HS-5 (cell line): ENCODE measurements at places on chromosomes 3 and 15.

DNA sequence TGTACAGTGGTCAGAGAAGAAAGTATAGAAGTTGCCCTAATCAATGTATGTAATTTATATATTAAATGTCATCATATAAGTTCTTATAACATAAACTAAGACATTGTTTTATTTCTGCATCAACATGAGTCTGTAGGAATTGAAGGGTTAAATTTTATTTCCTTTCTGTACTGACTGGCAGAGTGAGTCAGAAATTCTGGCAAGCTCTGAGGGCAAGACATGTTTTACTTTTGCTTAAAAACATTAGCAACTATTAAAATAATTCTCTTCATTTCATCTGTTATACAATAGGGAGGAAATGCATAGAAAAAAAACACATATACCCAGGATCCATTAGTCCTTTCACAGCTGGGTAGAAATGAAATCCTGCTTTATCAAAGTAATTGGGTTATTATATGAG, 171.4 kb upstream of the ALCAM start:
- DNase-seq, result no peak

DNA sequence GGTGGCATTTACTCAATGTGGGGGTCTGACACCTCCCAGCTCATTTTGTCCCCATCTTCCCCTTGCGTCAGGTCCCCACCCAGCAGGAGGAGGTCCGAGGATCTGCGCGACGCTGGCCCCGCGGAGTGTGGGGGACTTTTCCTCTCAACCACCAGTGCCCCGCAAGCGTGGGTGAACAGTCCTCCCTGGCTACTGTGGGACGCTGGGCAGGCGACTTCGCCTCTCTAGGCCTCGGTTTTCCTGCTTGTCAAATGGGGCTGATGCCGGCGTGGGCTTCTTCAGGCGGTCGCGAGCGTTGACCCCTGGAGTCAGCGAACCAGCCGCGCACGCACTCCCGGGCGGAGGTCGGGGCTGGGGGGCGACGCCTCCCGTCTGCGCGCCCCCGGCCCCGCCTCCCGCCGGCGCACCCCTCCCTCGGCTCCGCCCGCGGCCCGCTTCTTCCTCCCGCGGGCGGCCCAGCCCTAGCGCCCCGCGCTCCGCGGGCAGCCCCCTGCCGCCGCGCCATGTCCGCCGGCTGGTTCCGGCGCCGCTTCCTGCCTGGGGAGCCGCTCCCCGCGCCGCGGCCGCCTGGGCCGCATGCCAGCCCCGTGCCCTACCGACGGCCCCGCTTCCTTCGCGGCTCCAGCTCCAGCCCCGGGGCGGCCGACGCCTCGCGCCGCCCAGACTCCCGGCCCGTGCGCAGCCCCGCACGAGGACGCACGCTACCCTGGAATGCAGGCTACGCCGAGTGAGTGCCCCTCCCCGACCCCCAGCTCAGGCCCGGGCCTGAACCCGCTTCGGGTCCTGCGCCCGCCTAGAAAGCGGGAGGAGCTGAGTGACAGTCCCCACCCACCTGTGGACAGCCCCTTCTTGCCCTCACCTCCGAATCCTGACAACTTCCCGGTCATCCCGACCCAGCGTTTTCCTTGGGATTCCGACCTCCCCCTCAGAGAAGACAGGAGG, at the start of gene PPM1M:
TSS of gene PPM1M (plus strand) at position 438 of the 942 bp plus-strand sequence. CDS start at position 504, 66 bp downstream.
- no peak for DNase-seq

GRCh38 chr15:85118581-85118980, 136.9 kb downstream of the PDE8A start:
- DNase-seq, result no peak

- peak; percentile 96 for DNase-seq
These were observed 48.3 kb upstream of the TRIM42 start for GRCh38 chr3:140629357-140630137.

- no peak for DNase-seq
These were observed 251.0 kb upstream of the P2RY1 start for GRCh38 chr3:152583963-152584362.

- no peak for DNase-seq
These were observed 63.2 kb upstream of the RAD18 start for GRCh38 chr3:9026320-9027045.

GRCh38 chr3:133674290-133674919, 12.7 kb upstream of the TOPBP1 start:
- DNase-seq, result no peak

DNA sequence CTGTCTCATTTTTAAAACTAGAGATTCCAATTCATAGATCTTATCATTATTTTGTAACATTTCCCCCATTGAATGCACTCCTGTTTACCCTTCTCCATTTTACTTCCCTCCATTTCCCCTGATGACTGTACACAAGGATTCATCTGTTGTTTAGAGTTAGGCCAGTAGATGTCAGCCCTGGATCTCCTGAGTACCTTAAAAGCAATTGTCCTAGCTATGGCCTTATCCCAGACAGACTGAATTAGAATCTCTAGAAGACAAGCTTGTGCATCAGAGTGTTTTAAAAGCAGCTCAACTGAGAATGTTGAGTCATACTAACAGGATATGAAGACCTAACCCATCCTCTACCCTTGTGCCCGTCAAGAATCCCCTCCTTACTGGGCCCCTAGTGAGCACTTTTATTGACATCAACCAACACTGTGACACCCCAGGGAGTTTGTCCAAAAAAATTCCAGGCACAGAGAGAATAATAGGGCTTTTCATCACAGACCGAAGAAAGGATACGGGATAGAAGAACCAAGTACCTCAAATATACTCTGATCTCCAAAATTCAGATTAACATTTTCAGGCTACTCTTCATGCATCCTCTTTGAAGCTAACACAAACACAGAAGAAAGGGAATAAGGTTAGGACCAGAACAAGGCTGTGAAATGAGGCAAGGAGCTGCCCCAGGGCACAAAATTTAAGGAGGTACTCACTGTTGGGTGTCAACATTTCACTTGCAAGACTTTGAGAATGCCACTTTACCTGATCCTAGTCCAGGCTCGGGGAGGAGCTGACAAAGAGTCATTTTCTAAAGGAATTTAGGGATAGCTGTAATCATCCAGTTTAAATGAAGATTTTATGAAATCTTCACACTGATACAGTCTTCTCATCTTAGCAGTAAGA, 17.1 kb downstream of the ZBED2 start:
- DNase-seq, result peak; percentile 54

GRCh38 chr15:92161039-92161670, 232.5 kb upstream of the ST8SIA2 start:
- no peak for DNase-seq

DNA sequence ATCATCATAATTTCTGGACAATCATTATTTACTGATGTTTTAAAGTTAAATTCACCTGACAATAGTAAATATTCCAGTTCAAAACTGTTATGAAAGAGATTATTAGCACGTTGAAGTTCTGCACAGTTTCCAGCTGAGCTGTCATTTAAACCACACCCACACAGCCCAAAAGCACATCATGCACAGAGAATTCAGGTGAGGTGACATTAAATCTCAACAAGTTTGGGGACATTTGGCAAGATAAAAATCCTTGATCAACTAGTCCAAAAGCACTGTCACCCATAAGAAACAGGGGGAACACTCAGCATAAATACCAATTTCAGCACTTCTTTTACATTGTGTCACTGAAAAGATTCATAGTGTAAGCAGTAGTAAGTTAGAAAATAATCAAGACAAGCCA, 6.9 kb downstream of the NCEH1 start:
- DNase-seq, result no peak

DNA sequence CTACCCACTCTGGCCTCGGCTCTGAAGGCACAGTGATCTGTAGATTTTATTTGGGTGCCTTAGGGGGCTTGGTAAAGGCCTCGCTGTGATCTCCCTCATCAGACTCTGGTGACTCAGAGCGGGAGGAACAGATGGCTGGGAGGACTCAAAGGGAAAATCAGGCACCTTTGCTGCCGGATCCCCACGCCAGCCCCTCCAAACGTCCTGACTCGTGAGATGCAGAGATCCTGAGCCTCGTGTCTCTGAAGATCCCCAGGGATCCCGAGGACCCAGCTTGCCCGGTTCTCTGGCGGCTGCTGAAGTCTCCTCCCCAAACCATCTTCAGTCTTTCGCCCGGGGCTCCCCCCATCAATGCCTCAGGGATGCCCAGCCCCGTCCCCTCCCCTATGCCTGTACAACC, 32.8 kb downstream of the MUC20 start:
- no peak for DNase-seq

GRCh38 chr15:91411586-91411985, 311.5 kb downstream of the SV2B start:
- DNase-seq, result no peak

GRCh38 chr15:65382921-65383320, 5.1 kb upstream of the IGDCC3 start:
- DNase-seq, result no peak

- DNase-seq, result no peak
These were observed 196.7 kb downstream of the SSR3 start for GRCh38 chr3:156358232-156358631.

GRCh38 chr15:42786978-42787377, 50.0 kb upstream of the CDAN1 start:
- no peak for DNase-seq

GRCh38 chr3:134333522-134334181, 40.6 kb downstream of the AMOTL2 start:
- DNase-seq, result no peak

DNA sequence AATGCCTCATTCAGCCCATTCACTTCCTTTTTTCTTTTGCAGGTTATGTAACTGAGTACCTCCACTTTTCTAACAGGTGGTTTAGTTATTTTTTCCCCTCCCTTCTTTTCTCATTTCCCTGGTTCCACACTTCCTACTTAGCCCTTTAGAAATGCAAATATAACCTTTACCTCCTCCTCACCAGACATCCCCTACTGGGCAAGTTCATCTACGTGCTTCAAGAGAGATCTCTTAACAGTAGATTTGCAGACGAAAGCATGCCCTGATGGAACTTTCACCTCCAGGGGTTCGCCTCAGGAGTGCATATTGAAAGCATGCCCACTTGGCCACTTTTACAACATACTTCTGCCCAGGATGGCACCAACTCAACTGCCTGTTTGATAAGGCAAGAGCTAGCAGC, 314.1 kb upstream of the LRRC3B start:
- DNase-seq, result no peak

DNA sequence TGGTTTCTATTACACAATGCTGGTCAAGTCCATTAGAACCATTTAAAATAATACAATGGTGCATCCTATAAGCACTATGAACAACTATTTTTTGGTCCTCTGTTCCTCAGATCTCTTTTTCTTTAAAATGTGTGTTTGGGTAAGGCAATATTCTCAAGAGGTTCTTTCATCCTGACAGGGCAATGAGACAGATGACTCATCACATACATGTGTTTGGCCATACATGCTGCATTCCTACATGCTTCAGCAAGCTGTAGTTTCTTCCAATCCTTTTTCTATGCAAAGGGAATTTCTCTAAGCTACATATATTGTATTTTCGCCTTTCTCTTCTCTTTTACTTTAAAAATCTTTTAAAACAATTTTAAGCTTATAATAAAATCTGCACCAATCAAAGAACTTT, 52.7 kb downstream of the OTOL1 start:
- DNase-seq, result no peak

DNA sequence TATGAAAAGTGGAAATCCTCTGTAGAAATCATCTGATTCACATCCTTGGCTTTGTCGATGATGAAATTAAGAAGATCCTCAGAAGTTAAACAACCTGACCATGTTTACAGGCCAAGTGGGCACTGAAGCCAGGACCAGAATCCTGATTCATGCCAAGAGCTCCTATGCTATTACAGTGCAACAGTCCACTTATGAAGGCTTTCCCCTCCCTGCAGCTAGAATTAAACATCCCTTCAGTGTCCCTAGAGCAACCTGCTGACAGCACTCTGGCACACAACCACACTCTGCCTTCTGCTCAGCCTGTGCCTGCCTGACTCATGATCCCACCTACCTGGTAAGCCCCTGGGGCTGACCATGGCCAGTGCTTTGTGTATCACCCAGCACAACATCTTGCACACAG, 33.8 kb downstream of the TXNRD3 start:
- DNase-seq, result peak; percentile 81

DNA sequence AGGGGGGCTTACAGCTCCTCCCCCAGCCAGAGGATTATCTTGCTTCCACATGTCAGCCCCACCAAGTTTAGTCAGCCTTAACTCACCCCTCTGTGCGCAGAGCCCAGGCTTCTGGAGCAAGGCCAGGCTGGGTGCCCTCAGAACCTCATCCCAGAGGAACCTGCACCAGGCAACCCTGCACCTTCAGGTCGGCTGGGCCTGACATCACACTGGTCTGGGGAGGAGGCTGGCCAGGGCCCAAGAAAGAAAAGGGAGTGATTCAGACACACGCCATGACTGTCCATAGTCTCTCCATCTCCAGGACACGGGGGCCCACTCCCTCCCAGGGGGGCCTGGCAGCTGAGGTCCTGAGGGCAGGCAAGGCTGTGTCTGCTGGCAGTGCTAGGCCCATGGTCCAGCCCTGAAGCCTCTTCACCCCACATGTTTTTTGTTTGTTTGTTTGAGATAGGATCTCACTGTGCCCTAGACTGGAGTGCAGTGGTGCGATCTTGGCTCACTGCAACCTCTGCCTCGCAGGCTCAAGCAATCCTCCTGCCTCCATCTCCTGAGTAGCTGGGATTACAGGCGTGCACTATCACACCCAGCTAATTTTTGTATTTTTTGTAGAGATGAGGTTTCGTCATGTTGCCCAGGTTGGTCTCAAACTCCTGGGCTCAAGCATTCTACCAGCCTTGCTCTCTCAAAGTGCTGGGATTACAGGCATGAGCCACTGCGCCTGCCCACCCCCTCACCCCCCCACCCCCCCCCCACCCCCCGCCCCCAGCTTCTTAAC, 11.1 kb downstream of the TNK2 start:
- peak; percentile 53 for DNase-seq

GRCh38 chr3:113213896-113214587, 2.7 kb downstream of the BOC start:
- DNase-seq, result no peak

DNA sequence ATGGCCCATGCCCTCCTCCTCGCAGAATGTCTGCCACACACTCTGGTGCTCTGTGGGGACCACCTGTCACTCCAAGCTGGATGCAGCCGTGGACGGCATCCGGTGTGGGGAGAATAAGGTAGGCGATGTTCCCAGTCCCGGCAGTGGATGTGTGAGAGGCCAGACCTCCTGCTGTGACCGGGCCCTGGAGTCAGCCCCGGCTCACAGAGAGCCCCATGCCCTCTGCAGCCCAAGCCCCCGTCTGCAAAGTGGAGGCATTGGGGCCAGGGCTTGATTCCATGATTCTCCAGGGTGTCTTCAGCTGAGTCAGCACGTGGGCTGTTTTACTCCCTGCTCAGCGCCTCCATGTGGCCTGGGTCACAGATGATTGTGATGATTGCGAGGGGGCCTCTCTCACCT, 32.2 kb downstream of the GOLGA6L10 start:
- DNase-seq, result no peak

DNA sequence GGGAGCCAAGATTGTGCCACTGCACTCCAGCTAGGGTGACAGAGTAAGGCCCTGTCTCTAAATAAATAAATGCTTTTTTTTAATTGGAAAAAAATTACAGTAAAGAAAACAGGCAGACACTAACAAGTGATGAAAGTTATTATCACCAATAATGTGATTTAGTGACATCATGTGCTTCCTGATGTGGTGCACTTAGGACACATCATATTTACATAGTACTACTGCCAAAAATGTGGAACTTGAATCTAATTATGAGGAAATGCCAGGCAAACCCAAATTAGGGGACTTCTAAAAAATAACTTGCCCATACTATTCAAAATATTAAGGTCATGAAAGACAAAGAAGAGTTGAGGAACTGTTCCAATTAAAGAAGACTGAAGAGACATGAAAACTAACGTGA, 30.8 kb downstream of the MAP4 start:
- DNase-seq, result no peak

GRCh38 chr3:180680097-180680430, 775 bp upstream of the CCDC39 start:
- DNase-seq, result peak; percentile 26

GRCh38 chr3:71228156-71228866, 355.2 kb downstream of the FOXP1 start:
- DNase-seq, result no peak

- peak; percentile 80 for DNase-seq
These were observed 56.8 kb upstream of the NANOGP8 start for GRCh38 chr15:35141743-35142471.
